Body of pancreas (tissue), 4 donors: ENCODE measurements at places on chromosomes 4 and X. TPM values are rescaled to one million over a fixed set of nuclear protein-coding genes. Genes with fewer than 3 reads are reported as not detected.

DNA sequence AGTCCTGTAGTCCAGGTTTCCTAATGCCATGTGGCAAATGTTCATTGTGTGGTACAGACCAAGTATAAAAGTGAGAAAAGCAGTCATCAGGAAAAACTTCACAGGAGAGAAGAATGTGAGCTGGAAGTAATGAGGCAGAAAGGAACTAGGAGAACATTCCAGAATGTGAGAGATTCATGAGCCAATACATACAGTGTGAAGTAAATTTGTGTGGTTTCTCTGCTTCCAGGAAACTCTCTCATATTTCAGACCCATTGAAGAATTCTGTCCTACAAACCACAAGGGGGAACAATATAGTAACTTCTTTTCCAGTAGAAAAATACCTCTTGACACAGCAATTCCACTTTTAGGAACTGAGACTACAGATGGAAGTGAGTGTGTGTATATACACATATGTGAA lies 136.5 kb downstream of the RNF150 start:
- no peak for DNase-seq

GRCh38 chr4:186936496-186937375 lies 213.1 kb upstream of the FAT1 start:
- DNase-seq = no peak

- no peak for DNase-seq
Measured at GRCh38 chr4:121049072-121049599, 23.2 kb downstream of the NDNF start.

GRCh38 chrX:122863067-122863466 lies 321.0 kb upstream of the GRIA3 start:
- DNase-seq = no peak

DNA sequence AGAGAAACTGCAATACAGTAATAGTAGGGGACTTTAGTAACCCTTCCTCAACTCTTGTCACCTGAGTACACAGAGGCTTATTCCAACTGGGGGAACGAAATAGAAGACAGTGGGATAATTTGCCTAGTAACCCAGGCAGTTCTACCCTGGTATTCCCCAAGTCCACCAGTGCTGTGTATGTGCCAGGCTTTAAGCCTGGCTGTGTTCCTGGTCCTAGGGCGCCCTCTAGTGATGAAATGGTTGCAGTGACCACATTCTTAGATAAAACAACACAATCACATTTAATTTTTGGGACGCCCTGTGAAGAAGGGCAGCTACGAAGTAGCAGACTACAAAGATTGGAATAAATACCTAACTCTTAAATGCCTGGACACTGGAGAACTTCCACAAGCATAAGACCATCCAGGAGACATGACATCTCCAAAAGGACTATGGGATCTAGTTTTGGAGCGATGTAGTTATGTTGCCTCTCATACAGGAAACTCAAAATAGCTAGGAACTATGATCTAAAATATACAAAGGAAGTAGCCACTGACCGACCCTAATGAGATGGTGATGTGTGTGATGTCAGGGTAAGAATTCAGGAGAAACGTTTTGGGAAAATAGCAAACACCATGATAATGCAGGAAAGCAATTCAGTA lies 288.5 kb upstream of the ZCCHC13 start:
- peak; percentile 55 for DNase-seq

GRCh38 chr4:22019676-22020075 lies 71.1 kb upstream of the KCNIP4 start:
- DNase-seq = no peak

The MAGEA8 gene
- total RNA-seq = not detected

The KCTD8 gene
- not detected for total RNA-seq

DNA sequence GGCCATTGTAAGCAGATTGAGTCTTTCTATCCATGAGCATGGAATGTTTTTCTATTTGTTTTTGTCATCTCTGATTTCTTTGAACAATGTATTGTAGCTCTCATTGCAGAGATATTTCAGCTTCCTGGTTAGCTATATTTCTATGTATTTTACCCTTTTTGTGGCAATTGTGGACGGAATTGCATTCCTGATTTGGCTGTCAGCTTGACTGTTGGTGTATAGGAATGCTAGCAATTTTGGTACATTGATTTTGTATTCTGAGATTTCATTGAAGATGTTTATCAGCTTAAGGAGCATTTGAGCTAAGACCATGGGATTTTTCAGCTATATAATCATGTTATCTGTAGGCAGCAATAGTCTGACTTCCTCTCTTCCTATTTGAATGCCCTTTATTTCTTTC lies 154.6 kb downstream of the GUCY2F start:
- DNase-seq = no peak

DNA sequence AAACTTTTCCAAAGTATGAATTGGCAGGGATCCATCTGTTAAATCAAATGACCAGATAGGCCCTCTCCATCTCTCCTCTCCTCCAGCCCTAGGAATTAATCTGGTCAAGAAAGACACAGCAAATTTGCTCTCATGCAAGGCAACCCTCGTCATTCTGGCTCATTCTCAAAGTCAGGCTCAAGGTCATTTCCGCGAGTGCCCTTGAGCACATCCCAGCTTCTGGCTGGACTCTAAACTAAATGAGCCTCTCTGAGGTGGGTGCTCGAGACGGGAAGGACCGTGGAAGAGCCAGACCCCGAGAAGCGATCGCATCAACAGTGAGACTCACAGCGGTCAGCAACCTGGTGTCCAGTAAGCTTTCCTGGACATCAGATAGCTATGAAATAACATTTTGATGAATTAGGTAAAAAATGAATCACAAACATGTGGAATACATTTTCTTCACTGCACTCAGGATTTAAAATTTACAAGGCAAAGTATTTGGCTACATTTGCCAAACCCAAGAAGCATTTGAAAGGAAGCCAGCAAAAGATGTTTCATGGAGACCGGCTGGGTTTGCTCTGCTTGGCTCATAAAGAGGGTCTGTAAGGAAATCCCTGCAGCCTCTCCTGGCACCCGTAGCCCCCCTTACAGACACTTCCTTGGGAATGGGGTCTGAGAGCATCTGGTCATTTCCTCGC lies 121.0 kb downstream of the ENPP6 start:
- DNase-seq = no peak

- DNase-seq = no peak
Measured at GRCh38 chr4:6777636-6778281, 4.8 kb upstream of the KIAA0232 start.

- no peak for DNase-seq
Measured at GRCh38 chr4:18850867-18851266, 829.3 kb upstream of the LCORL start.

- no peak for DNase-seq
Measured at GRCh38 chr4:1601852-1602654, 82.1 kb downstream of the FAM53A start.

DNA sequence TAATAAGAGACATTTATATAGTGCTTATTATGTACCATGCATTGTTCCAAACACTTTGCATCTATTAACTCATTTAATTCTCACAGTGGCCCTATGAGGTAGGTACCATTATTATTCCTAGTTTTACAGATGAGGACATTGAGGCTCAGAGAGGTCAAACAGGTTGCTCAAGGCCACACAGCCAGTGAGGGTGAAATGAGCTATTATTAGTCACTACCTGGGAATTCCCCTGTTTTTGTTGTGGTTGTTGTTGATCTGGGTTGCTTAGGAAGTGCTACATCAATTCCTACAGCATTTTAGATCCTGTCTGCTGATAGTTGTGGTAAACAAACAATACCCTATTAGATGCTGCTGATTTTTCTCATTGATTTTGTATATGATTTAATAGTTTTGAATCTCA lies 41.2 kb downstream of the APLN start:
- DNase-seq = no peak

GRCh38 chr4:143559757-143560147 lies 46.2 kb downstream of the SMARCA5 start:
- DNase-seq = no peak

DNA sequence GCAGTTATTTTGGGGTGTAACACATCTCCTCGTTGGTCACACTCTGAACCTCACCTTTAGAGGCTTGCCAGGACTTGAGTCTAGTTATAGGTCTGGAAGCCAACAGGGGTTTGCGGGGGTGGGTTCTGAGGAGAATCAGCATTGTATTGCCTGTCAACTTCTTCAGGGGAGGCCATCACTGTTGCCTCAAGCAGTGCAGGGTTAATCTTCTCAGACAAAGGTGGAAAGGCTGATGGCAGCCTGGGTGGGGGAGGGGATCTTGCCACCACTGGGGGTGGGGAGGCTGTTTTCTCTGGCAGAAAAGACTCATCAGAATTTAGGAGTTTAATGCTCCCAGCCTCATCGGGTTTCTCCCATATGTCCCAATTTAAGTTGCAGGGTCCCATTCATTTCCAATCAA lies 387.8 kb downstream of the PRR32 start:
- no peak for DNase-seq

The MAGEE2 gene
- not detected for total RNA-seq

The HTRA3 gene
- total RNA-seq = 4.2 TPM

DNA sequence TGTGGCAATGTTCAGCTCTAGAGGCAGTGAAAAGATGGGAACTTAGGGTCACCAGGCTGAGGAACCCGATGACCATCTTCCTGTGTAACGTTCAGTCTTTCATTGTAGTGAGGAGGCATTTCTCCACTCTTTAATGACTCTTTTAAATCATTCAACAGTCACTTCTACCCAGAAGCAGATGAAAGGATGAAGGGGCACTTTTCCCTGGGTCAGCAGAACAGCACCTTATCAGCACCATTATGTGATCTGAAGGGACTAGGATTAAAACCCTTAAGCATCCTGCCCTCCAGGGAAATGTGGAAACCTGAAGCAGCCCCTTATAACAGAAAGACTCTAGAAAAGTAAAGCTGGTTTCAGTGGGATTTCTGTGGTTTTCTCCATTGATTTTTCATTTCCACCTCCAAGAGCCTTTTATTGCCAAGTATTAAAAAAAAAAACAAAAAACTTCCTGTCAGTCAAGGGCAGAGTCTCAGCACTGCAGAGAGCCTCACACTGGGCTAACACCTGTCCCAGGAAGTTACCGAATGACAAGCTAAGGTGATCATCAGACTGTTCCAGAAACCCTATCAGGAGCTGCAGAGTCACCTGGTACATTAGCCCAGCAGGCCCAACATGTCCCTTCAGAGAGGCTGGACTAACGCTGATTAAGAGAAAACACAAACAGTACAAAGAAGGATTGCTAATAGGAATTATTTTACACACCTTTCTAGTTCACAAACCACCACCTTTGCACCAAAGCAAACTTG lies 185.9 kb downstream of the SHROOM3 start:
- DNase-seq = peak; percentile 35

- DNase-seq = no peak
Measured at GRCh38 chrX:130264573-130264972, 4.1 kb downstream of the ZNF280C start.

- no peak for DNase-seq
Measured at GRCh38 chr4:30122711-30123110, 597.5 kb upstream of the PCDH7 start.

DNA sequence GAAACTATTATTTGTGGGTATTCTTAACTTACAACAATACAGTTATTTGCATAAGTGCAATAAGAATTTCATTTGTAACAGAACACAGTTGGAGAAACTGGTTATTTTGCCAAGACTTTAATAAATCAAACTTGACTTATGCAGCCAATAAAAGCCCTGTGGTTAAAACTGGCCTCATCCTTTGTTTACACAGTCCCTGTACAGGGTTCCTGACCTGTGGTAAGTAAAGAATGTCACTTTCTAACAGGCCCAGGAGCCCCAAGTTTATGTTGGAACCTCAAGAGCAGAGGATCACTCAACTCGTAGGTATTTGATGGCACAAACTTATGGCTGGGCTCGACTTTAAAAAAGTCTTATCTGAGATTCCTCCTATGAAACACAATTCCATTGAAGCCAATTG lies 88.6 kb upstream of the PTCHD1 start:
- DNase-seq = no peak

The BEX4 gene
- total RNA-seq = 14.8 TPM

DNA sequence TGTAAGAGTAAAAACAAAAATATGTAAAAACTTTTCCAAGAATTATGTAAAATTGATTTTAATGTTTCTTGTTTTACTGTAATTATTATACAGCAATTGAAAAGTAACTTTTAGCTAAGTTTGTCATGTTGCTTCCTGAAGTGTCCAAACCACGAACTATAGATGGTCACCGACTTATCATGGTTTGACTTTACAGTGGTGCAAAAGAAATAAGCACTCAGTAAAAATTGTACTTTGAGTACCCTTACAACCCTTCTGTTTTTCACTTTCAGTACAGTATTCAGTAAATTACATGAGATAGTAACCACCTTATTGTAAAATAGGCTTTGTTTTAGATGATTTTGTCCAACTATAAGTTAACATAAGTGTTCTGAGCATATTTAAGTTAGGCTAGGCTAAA lies 93.8 kb downstream of the SLC10A6 start:
- DNase-seq = no peak

DNA sequence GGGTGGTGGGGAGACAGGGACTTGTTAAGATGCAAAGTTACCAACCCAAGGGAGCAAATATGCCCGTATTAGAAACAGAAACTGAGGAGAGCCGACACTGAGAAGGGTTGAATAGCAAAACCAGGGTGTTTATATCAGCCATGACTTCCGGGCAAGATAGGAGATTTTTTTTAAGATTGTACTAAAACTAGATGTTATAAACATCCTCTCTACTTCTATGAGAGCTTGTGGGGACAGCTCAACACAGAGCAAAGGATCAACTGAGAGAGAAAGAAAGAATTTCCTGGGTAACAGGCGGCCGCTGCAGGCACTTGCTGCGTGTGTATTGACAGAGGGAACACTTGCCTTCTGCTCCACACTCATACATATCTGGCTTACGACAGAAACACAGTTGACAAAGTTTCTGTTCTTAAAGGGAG lies 49.1 kb upstream of the FBXW7 start:
- DNase-seq = no peak

DNA sequence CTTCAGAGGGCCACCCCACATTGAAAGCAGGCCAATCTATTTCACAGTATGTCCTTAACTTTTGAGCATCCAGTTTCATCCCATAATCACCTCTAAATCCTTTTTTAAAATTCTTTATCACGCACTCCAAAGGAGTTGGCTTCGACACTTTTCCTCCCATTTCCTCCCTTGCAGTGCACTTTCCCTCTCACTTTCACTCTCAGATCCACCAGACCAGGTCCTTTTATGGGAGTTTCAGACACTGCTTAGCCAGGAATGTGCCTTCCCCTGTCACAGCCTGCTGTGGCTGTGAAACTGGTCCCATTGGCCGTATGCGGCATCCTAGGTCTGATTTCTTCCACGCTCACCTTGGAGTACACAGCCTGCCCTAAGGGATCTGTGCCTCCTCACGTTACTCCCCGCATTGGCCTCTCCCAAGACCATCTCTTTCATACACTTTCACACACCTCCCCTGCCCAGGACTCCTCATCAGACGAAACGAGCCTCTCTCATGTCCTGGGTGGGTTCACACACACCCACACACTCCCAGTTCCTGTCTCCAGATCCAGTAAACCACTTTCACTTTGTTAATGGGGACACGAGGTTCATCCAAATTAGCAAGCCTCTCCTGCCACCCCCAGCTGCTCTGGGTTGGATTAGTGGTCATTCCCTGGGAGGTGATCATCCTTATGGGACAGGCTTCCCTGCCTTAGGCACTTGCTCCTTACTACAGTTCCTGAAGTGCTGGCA lies 10.0 kb upstream of the RHOXF2B start:
- no peak for DNase-seq

DNA sequence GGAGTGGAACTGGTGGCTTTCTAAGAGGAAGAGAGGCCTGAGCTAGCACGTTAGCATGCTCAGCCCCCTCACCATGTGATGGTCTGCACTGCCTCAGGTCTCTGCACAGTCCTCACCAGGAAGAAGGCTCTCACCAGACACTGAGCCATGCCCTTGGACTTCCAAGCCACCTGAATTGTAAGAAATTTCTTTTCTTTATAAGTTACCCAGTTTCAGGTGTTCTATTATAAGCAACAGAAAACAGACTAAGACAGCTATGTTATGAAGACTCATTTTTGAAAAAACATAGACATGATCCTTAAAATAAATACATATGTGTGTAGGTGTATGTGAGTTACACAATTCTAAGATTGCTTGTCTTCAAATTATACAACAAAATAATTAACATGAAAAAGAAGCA lies 74.7 kb downstream of the CEP44 start:
- no peak for DNase-seq
